ENCODE measurements at places on chromosomes 5 and 9. TPM values are rescaled to one million over a fixed set of nuclear protein-coding genes. Genes with fewer than 3 reads are reported as not detected.

PCDHA4 gene
- total RNA-seq, result 3.8 TPM

ZNF189 gene
- 16.0 TPM for total RNA-seq

AFF4 gene
- total RNA-seq, result 98.5 TPM

RASGRF2 gene
- 14.4 TPM for total RNA-seq

ANGPTL2 gene
- 17.1 TPM for total RNA-seq

KCNMB1 gene
- total RNA-seq, result not detected

Measured in endodermal cell (in vitro differentiated cells).